ENCODE measurements at places on chromosomes 6 and 20. TPM values are rescaled to one million over a fixed set of nuclear protein-coding genes. Genes with fewer than 3 reads are reported as not detected.

GRCh38 chr6:131295081-131295480, 159.8 kb downstream of the AKAP7 start:
- no peaks in the 10 kb centered on the region for H3K27me3 ChIP-seq
- no peaks in the 10 kb centered on the region for H3K4me1 ChIP-seq
- no peaks in the 10 kb centered on the region for H3K36me3 ChIP-seq
- no peak overlapping the region for H3K27ac ChIP-seq
- DNase-seq = no peak

- H3K27ac ChIP-seq = no peak overlapping the region
- no peaks in the 10 kb centered on the region for H3K27me3 ChIP-seq
- H3K36me3 ChIP-seq = no peaks in the 10 kb centered on the region
- DNase-seq = no peak
Observed at GRCh38 chr6:166612471-166612881, 14.6 kb downstream of the RPS6KA2 start.

DNA sequence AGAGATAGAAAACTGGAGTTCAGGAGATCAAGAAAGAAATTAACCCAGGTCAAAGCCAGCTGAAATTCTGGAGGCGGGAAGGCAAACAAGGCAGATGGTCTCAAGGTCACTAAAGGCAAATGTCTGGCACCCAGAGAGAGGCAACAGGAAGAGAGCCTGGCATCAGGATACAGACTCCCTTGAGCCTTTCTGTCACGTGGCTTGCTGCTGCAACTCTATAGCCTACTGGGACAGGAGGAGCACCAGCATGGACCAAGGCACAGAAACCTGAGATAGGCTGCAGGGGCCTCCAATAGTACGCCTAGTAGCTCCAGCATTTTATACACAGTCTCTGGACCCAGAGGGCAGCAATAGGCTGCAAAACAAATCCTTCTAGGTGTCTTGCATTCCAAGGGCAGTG, 75.1 kb downstream of the SEL1L2 start:
- no peaks in the 10 kb centered on the region for H3K36me3 ChIP-seq
- DNase-seq = no peak
- H3K27me3 ChIP-seq = no peaks in the 10 kb centered on the region

Gene SLA2
- total RNA-seq = 0.99 TPM

- no peak for DNase-seq
- H3K27ac ChIP-seq = peak overlapping the region; percentile 46
- peaks cover 42% of the 10 kb centered on the region for H3K36me3 ChIP-seq
- H3K4me3 ChIP-seq = peak overlapping the region; percentile 56
Observed at GRCh38 chr20:32456869-32457478, 98.8 kb downstream of the ASXL1 start.

DNA sequence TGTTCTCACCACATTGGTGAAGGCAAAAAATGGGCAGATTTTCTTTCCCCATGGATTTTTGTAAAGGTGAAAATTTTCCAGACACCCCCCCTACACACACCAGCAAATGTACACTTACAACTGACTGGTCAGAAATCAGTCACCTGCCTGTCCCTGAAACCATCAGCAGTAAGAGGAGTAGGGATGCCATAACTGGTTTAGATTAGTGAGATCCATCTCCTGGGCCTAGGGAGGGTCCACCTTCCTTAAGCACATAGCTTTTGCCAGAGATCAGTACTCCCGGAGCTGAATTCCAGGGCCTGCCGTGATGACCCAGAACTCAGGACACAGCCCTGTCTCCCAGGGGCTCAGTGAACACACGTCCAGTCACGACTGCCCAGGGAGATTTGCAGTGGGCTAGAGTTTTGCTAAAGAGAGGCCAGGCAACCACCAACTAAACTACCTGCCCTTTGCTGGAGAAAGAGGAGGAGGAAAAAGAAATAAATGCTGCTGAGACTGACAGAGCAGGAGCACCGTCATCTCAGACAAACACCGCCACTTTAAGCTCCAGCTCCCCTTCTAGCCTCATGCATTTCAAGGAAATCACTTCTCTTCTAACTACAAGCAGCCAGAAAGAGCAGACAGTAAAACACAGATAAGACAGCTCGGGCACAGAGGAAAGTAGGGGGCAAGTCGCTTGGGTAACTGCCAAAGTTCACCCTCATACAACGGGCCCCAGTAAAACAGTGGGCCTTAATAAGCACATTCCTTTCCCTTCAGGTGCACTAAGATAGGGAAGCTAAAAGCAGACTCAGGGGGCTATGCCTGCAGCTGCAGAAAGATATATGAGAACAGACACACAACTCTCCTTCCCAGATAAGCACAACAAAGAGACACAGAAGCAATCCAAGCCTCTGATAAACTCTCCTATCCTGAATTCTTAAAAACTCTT, 82.6 kb upstream of the SPTLC3 start:
- H3K36me3 ChIP-seq = no peaks in the 10 kb centered on the region
- H3K4me3 ChIP-seq = no peak overlapping the region
- no peaks in the 10 kb centered on the region for H3K27me3 ChIP-seq
- DNase-seq = no peak
- H3K4me1 ChIP-seq = no peaks in the 10 kb centered on the region

Gene PTPRT
- not detected for total RNA-seq

- no peak overlapping the region for H3K27ac ChIP-seq
- H3K4me1 ChIP-seq = peaks cover 51% of the 10 kb centered on the region
- H3K27me3 ChIP-seq = no peaks in the 10 kb centered on the region
- no peak overlapping the region for H3K4me3 ChIP-seq
Observed at GRCh38 chr6:139137706-139138105, 2.8 kb downstream of the HECA start.

GRCh38 chr6:7154341-7155139, 46.8 kb downstream of the RREB1 start:
- peaks cover 67% of the 10 kb centered on the region for H3K4me1 ChIP-seq
- no peaks in the 10 kb centered on the region for H3K36me3 ChIP-seq
- no peak overlapping the region for H3K4me3 ChIP-seq
- H3K27me3 ChIP-seq = no peaks in the 10 kb centered on the region
- DNase-seq = no peak
- H3K27ac ChIP-seq = no peak overlapping the region

Gene PNLDC1
- total RNA-seq = not detected

All from esophagus muscularis mucosa (tissue), 4 donors.